ENCODE measurements at places on chromosomes 5 and 9. TPM values are rescaled to one million over a fixed set of nuclear protein-coding genes. Genes with fewer than 3 reads are reported as not detected.

The OR1B1 gene
- total RNA-seq = 0.33 TPM

The FPGS gene
- total RNA-seq = 43.0 TPM

The IL4 gene
- not detected for total RNA-seq

The MARVELD2 gene
- total RNA-seq = 1.3 TPM

The LHX3 gene
- not detected for total RNA-seq

The MLANA gene
- total RNA-seq = not detected

The ZNF300 gene
- 5.4 TPM for total RNA-seq

The EPB41L4B gene
- 0.22 TPM for total RNA-seq

The CTXN3 gene
- total RNA-seq = not detected

The TNFSF15 gene
- 0.26 TPM for total RNA-seq

All from dermis lymphatic vessel endothelial cell (primary cell).